Neuronal stem cell (in vitro differentiated cells): ENCODE measurements at places on chromosomes 2 and 18.
A peak's percentile ranks its signal among the peaks of the same experiment; 100 is the strongest.

- DNase-seq = no peak
Observed at GRCh38 chr2:217864963-217865772, 137.6 kb downstream of the TNS1 start.

DNA sequence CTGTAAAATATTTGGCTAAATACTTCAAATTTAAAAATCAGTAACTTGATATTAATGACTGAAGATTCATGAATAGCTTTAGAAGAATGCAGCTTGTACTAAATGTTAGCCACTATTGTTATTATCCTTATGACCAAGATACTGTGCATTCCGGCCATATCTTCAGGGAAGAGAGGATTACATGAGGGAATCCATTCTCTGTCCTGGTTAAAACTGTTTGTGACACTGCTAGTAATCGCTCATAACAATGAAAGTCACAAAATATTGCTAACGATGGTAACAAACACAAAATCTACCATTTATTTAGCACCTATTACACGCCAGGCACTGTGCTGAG is 217.7 kb downstream of the PRKCE start:
- no peak for DNase-seq

- DNase-seq = no peak
Observed at GRCh38 chr2:108573061-108573460, 38.8 kb downstream of the LIMS1 start.

- peak; percentile 77 for DNase-seq
Observed at GRCh38 chr2:177763531-177764265, 308.9 kb downstream of the PDE11A start.

DNA sequence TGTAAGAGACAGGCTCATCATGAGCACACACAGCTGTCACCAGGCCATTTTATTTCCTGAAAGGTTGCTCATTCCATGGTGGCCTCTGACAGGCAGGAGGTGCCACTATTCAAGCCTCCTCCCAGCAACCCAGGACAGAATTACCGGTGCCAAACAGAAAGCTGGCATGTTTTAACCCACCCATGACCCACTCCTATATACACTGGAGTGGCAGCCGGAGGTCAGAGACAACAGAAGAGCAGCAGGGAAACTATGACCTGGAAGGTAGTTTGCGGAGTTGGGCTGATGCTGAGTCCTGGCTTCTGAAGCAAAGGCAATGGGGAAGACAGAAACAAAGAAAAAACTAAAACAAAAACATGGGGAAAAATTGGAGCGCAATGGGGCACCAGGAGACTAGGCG is 2.3 kb downstream of the RFTN2 start:
- DNase-seq = no peak

DNA sequence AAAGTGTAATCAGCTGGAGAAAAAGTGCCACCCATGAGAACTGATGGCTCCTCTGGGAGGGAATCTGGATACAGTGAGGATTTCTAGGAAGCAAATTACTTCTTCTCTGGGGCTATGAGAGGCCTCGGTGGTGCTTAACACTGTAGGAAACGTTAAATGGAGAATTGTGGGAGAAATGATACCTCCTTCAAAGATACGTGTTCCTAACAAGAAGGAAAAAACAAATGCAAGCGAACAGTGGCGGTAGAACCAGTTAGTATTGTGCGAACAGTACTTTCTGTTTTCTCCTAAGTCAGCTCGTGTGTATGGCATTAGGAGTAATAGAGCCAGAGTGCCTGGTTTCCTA is 587 bp upstream of the MTIF2 start:
- no peak for DNase-seq

- DNase-seq = no peak
Observed at GRCh38 chr2:48194641-48195040, 288.3 kb upstream of the FBXO11 start.

GRCh38 chr2:218375212-218375611 is 6.9 kb upstream of the SLC11A1 start:
- DNase-seq = no peak

GRCh38 chr18:63987743-63988142 is 17.9 kb downstream of the SERPINB8 start:
- DNase-seq = no peak

DNA sequence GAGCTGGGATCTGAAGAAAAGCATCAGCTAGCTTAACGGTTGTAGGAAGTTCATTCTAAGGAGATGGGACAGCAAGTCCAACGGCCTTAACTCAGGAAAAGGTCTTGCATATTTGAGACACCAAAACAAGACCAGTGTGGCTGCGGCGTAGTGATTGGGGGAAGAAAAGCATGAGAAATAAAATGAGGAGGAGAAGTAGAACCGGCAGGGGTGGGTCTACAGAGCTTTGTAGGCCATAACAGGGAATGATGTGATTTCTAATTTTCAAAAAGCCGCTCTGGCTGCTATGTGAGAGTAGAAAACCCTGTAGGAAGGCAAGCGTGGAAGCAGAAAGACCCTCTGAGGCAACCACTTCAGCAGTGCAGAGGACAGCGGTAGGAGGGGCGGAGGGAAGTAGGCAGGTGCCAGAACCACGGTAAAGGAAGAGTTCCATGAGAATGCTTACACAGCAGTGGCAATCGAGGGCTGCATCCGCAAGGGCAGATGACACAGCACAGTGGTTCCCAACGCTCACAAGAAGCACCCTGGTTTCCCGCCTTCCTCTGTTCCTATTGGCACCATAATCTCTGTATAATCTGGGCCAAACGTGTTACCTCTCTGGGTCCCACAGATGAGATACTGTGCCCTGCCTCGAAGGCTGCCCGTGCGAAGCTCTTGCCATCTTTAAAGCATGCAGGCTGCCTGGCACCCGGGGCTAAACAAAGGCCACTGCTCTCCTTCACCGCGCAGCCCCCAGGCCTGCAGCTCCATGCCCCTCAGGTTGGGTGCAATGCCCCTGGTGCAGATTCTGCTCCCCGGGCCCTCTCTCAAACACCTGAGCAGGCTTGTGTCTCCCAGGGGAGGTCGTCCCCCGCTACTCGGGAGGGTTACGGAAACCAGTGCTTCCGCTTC is 795 bp downstream of the ANKRD39 start:
- DNase-seq = no peak

- DNase-seq = peak; percentile 89
Observed at GRCh38 chr2:15965564-15966019, 25.2 kb downstream of the MYCN start.

DNA sequence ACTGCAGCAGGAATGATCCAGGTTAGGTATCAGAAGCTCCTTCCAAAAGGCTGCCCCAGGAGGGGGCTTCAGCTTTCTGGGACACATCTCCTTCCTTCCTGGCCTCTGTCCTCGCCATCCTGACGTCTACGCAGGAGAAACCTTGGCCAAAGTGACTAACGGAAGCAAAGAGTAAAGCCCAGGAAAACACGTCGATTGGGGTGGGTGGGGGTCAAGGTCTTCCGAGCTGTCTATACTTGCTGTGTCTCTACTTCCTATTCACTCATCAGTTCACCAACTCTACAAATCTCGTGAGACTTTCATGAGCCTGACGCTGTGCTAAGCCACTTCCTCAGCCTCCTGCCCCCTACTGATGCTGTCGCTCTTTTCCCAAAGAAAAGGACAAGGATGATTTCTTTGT is 212.6 kb downstream of the TNS1 start:
- DNase-seq = no peak

- DNase-seq = no peak
Observed at GRCh38 chr2:112995346-112995920, 9.8 kb upstream of the IL36A start.

DNA sequence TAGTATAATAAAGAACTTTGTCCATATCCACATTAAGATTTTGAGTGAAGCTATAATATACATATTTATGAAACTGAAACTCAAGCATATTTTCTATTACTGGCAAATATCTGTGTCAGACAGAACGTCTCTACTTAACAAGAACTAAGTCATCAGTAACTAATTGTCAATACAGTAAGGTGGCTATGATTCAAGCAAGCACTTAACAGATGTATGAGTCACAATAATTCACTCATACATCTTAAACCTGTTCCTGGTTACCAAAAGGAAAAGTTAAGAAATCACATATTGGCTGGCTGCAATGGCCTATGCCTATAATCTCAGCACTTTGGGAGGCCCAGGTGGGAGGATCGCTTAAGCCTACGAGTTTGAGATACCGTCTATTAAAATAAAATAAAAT is 96.0 kb downstream of the SOS1 start:
- no peak for DNase-seq

DNA sequence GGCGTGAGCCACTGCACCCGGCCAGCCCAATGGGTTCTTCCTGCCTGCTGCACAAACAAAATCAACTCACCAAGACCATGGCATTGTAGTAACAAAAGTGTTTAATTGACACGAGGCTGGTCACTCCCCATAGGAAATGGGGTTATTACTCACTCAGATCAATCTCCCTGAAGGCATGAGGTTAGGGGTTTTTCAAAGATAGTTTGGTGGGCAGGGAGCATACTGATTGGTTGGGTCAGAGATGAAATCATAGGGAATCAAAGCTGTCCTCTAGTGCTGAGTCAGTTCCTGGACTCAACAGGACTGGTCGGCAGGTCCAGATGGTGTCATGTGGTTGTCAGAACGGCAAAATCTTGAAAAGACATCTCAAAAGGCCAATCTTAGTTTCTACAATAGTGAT is 122.1 kb downstream of the TMEM17 start:
- no peak for DNase-seq

- no peak for DNase-seq
Observed at GRCh38 chr2:118983915-118984314, 41.9 kb downstream of the MARCO start.

DNA sequence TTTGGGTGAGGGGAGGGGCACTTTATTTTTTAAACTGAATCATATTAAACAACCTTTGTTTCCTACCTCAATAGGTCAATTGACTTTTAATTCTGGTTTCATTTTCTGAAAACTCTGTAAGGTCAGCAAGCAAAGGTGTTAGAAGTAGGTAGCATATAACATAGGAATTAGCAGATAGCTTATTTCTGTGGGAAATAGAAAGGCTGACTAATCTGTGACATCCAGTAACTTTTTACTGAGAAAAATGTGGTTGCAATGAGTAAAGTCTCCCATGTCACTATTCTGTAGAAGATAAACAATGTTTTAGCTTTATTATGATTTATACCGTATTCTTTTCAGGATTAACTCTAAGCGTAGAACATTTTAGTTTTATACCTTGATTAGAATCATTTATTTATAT is 240.4 kb downstream of the PLCL1 start:
- DNase-seq = no peak

DNA sequence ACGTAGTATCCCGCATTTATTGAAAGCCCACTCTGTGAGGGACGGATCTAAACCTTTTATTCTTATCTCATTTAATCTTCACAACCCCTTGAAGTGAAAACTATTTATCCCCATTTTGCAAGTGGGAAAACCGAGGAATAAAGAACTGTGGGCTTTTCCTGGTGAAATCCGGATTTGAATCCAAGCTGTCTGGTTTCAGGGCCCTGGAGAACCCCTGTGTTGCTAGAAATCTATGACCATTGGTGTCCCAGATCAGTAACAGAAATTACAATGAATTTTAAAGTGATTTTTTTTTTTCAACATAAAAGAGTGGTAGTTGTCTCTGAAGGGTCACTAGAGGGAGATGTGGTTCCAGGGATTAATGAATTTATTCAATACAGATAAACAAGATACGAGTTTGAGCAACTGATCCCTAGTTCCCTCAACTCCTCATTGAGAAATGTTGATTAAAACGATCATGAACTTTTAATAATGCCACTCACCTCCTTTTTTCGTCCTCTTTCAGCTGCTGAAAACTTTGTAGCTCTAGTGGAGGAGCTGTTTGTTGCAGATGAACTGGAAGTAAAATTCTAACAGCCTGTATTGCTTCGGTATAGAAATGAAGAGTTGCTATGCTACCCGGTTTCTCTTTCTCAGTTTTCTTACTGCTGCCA is 940 bp downstream of the XRCC5 start:
- DNase-seq = no peak

DNA sequence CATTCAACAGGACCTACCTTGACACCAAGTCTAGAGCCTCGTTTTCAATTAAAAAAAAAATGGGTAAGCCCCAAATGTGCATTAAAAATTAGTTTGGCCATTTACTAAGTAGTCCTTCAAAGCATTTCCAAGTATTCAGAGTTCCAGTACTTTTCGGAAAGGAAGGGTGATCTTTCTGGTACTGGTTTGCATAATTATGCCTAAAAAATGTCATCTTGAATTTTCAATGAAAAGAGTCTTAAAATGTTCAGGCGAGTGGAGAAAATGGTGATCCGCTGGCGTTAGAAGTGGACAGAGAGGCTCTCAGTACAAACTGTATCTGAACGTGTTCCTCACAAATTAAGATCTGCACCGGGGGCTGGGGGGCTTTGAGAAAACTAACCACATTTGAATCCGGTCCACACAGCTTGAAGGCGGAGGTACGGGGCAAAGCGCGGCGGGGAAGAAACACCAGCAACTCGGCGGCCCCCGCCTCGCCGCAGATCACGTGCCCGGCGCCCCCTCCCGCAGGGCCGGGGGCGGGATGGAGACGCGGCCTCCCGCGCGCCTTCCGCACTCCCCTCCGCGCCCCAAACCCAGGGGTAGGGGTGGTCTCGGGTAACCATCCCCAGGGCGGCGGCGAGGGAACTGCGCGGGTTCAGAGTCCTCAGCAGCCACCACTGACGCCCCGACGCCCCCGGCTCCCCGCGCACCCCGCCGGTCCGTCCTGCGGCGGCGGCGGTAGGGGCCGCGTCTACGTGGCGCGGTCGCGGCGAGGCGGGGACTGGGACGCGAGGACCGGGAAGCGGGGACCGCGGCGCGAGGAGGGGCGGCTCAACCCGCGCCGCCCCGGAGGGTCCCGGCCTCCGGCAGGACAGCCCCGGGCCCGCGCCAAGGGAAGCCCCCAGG is 564 bp downstream of the LPIN2 start:
- no peak for DNase-seq

GRCh38 chr2:12061286-12062052 is 315.0 kb downstream of the LPIN1 start:
- no peak for DNase-seq

DNA sequence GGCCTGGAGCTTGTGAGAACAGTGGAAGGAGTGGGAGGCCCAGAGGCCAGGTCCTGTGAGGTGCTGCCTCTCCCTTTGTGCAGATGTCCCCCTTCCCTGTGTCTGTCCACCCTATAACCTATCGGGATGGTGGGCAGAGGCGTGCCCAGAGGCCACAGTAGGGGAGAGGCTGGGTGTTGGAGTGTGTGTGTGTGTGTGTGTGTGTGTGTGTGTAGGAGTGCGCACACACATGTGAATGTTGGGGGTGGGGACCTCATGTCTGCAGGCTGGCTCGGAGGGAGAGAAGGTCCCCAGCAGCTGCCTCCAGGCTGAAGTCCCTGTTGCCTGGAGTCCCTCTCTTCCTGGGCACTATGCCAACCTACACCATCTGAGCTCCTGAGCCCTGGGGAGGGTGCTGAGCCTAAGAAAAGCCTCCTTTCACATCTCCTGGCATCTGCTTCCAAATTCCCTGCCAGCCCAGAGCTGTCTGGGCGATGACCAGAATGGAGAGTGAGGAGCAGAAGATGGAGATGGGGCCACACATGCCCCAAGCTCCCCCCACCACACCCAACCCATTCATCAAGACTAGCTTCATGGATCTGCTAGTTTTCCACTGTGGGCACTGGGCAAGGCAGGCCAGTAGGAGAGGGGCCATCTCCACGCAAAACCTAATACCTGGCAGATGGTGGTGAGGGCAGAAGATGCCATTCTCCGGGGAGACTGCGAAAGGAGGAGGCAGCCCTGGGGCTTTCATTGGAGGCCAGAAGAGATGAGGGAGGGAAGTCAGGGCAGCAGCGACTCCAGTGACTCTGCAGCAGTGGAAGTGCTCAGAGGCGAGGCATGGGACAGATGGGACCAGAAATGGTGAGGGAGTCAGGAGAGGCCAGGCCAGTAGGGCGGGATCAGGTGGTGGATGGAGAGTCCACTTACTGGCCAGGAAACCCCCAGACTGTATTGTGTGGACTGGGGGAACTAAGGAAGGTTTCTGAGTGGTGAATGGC is 20.3 kb downstream of the KCNK3 start:
- DNase-seq = no peak

GRCh38 chr18:51890762-51891161 is 449.2 kb upstream of the DCC start:
- no peak for DNase-seq
